ENCODE measurements at places on chromosomes 5 and 9.

DNA sequence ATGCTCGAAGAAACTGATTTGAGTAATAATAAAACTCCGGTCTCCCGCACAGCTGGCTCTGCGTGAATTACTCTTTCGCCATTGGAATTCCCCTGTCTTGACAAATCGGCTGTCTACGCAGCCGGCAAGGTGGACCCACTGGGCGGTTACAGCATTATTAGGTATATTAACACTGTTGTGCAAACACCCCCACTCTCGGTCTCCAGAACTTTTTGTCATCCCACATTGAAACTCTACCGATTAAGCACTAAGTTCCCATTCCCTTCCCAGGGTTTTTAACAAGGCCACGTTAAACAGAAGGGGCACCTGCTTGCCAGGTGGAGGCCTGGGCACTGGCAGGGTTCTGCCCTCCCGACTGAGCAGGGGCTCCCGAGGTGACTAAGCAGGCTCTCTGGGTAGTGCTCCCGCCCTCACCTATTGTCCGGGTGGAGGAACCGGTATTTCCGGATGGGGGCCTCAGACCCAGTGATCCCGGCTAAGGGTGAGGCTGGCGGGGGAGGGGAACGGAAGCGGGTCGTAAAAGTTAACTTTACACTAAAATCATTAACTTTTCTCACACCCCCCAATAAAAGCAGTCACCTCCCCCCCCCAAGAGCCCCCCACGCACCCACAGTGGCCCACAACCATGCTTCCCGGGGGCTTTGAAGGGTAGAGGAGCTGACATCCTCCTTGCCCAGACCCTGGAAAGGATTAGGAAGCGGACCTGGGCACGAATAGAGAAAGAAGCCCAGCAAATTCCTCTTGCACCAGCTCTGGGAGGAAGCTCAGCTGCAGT, 53.5 kb upstream of the TJP2 start:
- DNase-seq: peak; percentile 46

- DNase-seq: no peak
Measured at GRCh38 chr5:148898413-148899075, 72.1 kb downstream of the ADRB2 start.

- DNase-seq: no peak
Measured at GRCh38 chr5:77369566-77369965, 122.5 kb downstream of the WDR41 start.

DNA sequence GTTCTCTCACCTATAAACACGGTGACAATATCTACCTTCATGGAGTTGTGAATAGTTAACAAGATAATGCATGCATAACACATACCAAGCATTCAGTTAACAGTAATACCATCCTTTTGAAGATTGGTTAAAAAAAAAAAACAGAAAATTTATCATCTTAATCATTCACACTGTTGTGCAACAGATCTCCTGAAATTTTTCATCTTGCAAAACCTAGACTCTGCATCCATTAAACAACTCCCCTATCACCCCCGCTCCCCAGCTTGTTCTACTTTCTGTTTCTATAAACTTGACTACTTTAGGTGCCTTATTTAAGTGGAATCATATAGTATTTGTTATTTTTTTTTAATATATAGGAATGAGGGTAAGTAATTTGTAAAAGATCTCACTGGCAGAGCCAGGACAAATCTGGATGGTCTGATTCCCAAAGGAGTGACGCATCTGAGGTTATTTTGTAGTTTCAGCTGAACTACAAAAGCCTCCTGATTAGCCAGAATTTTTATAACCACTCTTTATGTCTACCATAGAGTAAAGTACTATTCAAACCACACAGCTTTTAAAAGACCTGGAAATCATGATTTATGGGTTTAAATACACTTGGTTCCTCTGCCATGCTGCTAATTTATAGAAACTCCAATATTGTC, 93.0 kb downstream of the FANCC start:
- no peak for DNase-seq

GRCh38 chr5:176583076-176583475, 26.9 kb downstream of the GPRIN1 start:
- DNase-seq: no peak

GRCh38 chr5:107809201-107810034, 138.7 kb upstream of the EFNA5 start:
- no peak for DNase-seq

- DNase-seq: no peak
Measured at GRCh38 chr5:166123717-166124116, 2167.7 kb upstream of the WWC1 start.

GRCh38 chr5:175489693-175490443, 11.5 kb downstream of the SFXN1 start:
- no peak for DNase-seq

GRCh38 chr5:113188436-113188835, 211.8 kb downstream of the DCP2 start:
- no peak for DNase-seq

GRCh38 chr9:92393686-92394085, 10.7 kb downstream of the OGN start:
- DNase-seq: no peak

DNA sequence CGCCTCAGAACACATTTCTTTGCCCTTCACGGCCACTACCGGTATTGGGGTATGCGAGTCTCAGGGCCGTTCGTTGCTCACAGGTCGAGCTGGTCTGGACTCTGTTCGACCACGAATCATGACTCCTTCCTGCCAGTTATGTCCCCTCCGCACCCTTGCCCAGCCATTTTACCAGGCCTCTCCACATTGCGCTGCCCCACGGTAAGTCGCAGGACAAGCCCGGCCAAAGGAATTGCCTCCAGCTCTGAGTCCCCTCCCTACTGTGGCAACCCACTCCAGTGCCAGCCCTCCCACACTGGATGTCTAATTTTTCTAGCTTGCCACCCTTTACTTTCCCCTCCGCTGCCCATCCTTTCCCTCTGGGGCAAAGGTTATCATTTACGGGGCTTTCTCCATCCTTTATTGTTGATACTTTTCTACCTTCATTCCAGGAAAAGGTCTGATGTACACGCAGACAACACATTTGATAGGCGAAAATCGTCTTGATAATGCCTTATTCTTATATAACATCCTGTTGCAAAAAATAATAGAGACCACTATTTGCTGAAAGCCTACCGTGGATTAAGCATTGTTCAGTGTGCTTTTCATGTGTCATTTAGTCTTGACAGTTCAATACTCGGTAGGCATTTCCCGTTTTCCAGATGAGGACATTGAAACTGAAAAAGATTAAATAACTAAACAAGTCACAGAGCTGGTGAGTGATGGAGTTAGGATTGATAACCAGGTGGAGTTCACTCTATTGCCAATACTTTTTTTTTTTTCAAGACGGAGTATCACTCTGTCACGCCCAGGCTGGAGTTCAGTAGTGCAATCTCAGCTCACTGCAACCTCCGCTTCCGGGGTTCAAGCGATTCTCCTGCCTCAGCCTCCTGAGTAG, 958 bp upstream of the HSPA5 start:
- no peak for DNase-seq

DNA sequence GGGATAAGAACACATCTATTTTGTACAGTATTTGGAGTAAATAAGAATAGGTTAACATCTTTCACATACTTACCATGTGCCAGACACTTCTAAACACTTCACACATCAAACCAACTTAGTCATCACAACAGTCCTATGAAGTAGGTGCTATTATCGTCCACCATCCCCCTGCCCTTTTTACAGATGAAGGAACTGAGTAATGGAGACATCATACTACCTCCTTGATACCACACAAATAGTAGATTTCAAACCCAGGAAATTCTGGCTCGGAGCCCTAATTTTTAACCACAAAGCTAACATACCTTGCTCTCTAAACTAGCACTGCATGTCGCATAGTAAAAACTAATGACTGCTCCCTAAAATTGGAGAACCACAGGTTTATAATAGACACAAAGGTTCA, 4.2 kb upstream of the ZNF366 start:
- DNase-seq: no peak

DNA sequence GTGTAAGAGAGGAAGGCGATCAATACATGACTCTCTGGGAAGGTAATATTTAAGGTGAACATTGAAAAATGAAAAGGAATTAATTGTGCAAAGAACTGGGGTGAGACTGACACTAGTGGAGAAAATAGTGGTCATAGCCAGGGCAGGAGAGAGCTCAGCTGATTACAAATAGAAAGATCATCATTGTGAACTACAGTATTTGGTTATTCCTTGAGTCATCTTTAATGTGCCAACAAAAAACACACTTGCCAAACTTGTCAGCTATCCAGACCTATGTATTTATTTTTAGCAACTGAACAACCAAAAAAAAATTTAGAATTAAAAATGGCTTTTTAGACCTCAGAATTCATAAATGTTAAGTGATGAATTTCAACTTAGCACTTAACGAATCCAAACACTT, 749.8 kb upstream of the CDH9 start:
- no peak for DNase-seq

DNA sequence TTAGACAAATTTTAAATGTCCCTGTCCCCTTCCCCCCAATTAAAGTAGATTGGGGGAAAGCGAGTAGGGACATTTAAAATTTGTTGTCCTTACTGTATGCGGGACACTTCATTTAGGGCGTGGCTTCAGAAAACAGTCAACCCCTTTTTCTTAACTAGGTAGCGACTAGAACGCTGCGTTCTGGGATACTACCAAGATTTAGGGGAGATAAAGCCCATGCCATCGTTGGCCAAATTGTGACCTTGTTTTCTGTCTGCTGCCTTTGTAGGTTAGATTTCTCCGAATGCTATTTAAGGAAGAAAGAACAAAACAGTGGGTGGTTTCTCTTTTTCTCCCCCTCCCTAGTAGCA, 1.2 kb downstream of the CKS2 start:
- DNase-seq: no peak

DNA sequence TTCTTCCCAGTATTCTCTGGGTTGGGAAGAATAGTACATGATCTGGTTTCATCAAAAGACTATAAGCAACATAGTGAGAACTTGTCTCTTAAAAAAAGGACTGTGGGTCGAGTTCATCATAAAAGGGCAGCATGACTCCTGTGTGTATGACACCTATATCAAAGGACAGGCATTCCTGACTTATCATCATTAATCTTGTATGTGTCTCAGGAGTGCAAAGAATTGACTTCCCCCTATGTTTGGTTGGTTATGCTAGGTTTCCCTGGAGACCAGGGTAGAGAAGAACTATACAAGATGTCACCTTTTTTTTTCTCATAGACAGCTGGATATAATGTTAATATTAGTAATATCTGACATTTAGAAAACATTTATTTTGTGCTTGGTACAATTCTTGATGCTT, 173.1 kb upstream of the ANKRD55 start:
- DNase-seq: no peak

Measured in NCI-H1417 treated with DMSO at 0.1 percent for 48 hours (cell line).